DND-41 (cell line): ENCODE measurements at places on chromosomes 16 and 17.

- DNase-seq, result no peak
Observed at GRCh38 chr16:12017558-12017957, 41.0 kb downstream of the SNX29 start.

- no peak for DNase-seq
Observed at GRCh38 chr16:47622451-47623176, 161.5 kb downstream of the PHKB start.

DNA sequence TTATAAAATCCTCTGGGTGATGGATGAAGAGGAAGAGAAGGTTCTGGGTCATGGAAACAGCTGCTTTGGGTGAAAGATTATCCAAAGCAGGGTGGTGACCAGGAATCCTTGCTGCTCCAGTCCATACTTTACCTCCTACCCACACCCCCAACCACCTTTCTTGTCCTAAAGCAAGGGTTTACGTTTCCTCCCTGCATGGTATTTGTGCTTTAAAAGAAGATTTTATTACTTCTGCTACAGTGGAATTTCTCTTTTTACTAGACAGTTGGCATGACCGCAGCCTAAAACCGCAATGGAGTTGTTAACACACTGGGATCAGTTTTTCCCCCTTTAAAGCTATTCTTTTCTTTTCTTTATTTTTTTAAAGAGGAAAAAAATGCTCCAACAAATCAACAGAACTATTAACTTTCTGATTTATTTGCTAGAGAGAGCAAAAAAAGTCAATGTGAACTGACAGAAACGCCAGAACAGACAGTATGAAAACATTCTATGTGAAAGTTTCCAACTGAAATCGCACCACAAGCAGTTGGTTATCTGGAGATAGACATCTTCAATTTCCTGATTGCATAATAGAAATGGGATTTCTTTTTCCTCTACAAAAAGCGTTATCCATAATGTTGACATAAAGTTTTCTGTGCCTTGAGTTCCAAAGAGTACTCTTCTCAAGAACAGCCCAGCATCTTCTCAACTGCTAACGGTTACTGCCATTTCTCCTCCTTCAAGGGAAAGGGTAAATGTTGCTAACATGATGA lies 236.0 kb downstream of the IRX3 start:
- DNase-seq, result peak; percentile 87

DNA sequence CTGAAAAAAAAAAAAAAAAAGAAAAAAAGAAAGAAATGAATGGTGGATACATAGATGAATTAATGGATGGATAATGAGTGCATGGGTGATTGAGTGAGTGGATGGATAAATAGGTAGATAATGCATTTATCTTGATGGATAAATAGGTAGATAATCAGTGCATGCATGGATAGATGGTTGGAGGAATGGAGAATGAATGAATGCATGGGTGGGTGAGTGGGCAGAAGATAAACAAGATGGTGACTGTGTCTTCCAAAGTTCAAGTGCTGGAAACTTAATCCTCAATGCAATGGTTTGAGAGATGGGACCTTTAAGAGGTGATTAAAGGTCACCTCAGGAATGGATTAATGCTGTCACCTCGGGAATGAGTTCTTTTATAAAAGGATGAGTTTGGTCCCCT lies 6.8 kb upstream of the RNF112 start:
- no peak for DNase-seq

DNA sequence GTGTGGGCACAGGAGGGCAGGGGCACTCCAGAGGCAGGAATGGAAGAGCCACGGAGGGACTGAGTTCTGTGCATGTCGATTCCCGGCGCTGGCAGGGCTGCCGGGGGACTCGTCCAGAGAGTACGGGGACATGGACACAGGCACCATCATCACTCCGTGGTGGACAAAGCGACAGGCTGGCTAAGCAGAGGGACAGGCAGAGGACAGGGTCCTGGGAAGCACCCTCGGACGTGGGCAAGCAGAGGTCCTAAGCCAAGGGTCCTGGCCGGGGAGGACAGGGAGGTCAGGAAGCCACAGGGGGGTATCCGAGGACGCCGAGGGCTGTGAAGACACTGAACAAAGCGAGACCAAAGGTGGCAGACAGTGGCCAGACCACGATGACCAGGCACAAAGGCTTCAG lies 44.3 kb upstream of the ENPP7 start:
- no peak for DNase-seq

DNA sequence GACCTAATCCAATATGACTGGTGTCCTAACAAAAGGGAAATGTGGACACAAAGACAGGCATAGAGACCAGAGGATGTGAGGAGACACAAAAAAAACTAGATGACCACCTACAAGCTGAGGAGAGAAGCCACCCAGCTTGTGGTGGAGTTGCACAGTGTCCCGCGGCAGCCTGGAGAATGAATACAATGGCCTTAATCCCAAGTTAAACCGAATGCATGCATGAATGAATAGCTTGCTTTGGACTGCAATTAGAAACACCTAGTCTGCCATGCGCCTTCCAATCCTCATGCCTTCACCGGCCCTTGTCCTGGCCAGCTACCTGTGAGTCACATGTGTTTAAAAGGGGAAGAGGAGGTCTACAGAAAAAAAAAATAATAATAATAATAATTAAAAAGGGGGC lies 72.0 kb downstream of the CNGB1 start:
- DNase-seq, result no peak

DNA sequence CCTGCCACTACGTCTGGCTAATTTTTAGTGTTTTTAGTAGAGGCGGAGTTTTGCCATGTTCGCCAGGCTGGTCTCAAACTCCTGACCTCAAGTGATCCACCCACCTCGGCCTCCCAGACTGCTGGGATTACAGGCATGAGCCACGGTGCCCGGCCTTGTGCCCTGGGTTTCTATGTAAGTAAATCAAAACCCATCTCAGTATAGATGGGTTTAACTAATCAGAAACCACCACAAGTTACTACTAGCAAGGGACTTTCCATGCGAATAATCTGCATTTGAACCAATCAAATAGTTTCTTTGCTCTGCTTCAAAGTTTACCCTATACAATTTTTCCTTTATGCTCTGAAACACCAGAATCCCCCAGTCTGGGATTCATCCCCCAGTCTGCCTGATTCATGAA lies 16.5 kb upstream of the EIF1 start:
- DNase-seq, result no peak

DNA sequence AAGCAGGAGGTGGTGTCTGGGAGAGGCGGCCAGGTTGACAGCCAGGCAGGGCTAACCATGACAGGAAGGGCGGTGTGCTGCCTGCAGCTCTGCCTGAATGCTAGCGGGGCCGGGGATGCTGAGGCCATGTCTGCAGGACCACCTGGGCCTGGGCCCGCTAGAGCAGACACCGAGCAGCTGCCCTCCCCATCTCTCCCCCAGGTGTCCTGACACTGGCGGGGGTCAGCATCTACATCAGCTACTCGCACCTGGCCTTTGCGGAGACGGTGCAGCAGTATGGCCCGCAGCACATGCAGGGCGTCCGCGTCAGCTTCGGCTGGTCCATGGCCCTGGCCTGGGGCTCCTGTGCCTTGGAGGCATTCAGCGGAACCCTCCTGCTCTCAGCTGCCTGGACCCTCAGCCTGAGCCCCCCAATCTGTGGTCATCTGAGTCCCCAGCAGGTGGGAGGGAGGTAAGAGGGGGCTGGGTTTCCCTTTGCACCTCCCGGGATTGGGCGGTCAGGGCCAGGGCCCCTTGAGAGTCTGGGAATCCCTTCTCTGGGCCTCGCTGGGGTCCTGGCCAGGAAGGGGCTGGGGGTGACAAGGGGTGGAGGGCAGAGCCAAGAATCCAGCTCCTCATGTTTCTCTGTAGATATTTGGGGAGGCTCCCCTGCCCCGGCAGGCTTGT lies 7.5 kb downstream of the TMEM235 start:
- DNase-seq, result no peak

GRCh38 chr17:2594722-2595599 lies 1.5 kb downstream of the PAFAH1B1 start:
- peak; percentile 31 for DNase-seq

- no peak for DNase-seq
Observed at GRCh38 chr16:83967838-83968305, at the start of gene NECAB2. Gene NECAB2, plus strand, starts transcription at chr16:83968244. Its CDS starts 405 bp downstream, at chr16:83968649.

- DNase-seq, result no peak
Observed at GRCh38 chr17:2275722-2276121, 27.9 kb downstream of the SMG6 start.

DNA sequence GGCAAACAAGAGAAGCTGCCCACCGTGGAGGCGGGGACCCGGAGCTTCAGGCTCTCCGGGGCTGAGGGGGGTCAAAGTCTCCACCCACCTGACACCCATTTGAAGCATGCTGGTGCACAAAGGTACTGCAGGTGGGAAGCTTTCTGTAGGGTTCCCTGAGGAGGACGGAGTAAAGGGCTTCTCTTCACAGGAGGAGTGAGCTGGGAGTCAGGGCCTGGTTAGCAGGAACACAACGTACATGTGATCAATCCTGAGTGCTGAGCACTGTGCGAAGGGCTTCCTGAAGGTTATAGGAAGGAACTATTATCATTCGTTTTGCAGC lies 252.9 kb upstream of the RPL38 start:
- DNase-seq, result no peak

- DNase-seq, result no peak
Observed at GRCh38 chr17:67784364-67785121, 40.8 kb upstream of the BPTF start.

DNA sequence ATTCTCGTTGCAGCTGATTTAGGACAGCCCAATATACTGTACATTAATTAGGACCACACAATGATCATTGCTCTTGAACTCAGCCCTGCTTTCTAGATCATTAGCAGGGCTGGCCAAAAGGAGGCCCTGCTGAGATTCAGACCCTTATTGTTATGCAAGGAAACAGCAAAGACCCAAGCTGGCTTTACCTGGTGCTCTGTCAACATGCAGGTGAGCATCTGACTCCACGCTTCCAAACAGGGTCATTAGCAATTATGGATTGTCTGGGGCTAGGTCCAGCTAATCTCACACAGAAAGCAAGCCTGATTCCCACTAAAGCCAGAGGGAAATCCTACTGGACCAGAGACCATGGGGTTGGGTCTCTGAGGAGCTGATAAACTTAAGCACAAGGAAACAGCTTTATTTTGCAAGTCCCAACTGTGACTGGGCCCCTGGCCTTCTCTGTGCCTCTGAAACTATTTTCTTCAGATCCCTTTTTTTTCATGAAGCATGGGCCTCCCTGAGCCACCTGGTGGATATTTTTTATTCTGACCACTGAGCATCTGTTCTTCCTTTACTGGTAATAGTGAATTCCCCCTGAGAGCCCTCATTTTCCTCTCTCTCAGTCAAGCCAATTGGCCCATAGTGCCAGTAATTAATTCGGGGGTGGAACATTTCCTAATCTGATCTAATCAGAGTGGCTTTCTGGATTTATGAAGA lies 236.1 kb downstream of the GRIN2A start:
- no peak for DNase-seq

- DNase-seq, result peak; percentile 11
Observed at GRCh38 chr17:36008998-36009665, 7.8 kb upstream of the CCL15 start.

DNA sequence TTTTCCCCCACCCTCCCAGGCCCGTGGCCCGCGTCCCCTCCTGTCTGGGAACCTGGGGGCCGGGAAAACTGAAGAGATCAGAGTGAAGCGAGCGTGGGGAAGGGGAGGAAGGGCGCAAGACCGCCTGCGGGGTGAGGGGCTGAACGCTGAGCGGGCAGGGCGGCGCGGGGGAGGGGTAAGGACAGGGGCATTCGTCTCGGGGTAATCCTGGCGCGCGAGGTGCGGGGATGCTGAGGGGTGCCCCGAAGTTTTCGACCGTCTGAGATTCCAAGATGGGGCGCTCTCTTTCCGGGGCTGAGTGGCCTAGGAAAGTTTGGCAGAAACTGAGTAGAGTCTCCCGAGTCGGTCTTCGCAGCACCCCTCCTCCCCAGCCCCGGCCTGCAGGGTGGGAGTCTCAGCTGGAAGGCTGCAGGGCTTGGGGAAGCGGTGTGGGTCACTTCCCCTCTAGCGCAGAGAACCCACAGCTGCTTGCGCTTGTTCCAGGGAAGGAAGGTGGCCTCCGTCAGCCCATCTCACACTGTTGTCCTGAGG lies 555 bp downstream of the TTYH2 start:
- DNase-seq, result no peak

GRCh38 chr17:19757536-19758180 lies 9.6 kb upstream of the ALDH3A1 start:
- DNase-seq, result no peak

GRCh38 chr17:41537990-41538389 lies 9.9 kb upstream of the KRT19 start:
- DNase-seq, result no peak

DNA sequence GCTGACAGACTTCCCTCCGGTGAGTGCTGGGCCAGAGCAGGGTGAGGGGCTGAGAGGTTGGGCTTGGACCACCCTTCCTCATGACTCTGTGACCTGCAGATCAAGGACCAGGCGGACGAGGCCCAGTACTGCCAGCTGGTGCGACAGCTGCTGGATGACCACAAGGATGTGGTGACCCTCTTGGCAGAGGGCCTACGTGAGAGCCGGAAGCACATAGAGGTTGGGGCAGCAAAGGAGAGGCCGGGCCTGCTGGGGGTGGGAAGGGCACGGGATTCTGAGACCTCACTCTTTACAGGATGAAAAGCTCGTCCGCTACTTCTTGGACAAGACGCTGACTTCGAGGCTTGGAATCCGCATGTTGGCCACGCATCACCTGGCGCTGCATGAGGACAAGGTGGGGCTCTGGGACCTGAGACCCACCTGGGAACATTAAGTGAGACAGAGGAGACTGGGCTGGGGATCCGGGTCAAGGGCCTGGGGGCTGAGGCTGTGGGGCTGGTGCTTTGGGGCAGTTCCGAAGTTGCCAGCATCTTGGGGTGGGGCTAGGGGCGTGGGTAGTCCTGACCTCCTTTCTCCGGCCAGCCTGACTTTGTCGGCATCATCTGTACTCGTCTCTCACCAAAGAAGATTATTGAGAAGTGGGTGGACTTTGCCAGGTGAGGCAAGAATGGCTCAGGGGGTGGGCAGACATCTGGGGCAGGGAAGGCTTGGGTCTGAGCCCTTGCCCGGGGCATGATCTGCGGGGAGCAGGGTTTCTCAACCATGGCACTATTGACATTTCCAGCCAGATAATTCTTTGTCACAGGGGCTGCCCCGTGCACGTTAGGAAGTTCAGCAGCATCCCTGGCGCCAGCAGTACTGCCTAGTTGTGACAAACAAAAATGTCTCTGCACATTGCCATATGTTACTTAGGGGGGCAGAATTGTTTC lies 2.2 kb downstream of the BCKDK start:
- no peak for DNase-seq

- no peak for DNase-seq
Observed at GRCh38 chr17:18146980-18147379, 36.6 kb upstream of the ALKBH5 start.

DNA sequence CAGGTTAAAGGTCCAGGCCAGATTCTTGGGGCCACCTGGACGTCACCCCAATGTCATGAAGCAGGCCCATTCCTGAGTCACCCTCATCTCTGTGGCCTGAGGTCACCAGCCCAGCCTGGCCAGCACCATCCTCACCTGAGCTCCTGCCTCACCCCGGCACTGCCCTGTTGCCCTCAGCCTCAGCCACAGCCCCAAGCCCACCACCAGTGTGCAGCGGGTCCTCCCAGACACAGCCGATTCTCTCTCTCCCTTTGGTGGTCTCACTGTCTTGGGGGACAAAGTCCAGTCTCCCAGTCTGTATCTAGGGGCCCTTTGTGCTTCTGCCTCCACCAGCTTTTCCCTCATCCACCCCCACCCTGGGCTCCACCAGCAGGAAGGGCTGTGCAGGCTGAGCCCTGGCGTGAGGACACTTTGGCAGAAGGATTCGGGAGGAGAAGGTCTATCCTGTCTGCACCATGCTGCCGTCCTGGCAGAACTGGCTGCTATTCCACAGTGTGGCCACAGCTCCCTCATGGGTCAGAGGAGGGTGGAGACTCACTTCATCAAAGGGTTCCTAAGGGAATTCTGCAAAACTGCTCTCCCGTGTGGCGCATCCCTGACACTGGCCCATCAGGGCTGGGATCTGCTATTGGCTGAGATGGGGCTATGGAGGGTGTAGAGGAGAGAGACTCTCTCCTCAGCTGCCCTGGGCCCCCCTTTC lies 64.3 kb downstream of the PRMT7 start:
- DNase-seq, result no peak

GRCh38 chr17:62666061-62666800 lies 38.8 kb downstream of the MRC2 start:
- no peak for DNase-seq
